ENCODE measurements at places on chromosomes 16 and 17.

- DNase-seq, result no peak
These were observed 18.5 kb upstream of the RHOT1 start for GRCh38 chr17:32123782-32124181.

DNA sequence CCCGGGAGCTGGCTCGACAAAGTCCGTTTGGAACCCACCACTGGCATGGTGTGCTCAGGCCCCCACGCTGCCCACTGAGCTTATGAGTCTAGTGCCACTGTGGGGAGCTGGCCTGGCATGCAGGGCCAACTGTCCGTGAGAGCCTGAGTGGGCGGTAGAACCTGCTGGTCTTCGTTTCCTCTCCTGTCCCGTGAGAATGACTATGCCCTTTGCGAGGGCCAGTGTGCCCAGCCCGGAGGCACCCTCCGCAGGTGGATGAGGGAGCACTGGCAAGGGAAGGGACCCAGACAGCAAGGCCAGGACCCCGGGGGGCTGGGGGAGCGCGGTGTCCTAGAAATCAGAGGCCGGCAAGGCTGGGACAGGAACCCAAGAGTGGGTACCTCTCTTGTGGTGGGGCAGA is 3.2 kb downstream of the BAIAP3 start:
- DNase-seq, result no peak

DNA sequence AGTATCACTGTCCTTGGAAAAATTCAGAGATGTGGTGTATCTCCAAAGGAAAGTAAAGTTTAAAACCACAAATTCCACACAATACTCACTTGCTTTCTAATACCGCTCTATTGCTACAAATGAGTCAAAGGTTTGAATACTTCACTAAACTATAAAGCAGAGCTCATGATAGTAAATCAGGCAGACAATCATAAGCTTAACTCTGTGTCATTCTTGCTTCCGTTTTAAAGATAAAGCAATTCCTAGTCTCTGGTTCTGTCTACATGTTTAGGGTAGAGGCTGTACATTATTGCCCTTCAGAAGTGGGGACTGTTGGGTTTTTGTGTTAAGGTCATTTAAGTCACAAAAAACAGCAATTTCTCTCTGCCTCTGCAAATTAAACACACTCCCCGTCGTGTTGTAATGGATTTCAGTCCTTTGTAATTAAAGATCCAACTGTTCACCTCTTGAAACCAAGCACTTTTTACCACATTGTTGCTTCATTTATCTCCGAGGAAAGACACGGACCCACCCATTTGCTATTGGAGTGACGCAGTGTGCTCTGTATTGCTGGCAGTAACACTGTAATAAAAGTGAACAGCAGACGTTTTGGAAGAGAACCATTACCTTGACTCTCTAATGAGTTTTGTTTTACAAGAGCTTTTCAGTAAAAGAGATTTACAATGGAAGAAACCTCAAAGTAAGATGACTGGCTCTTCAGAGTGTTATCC is 83.1 kb upstream of the CNTNAP4 start:
- no peak for DNase-seq

- DNase-seq, result no peak
These were observed 59.1 kb downstream of the GRIN2A start for GRCh38 chr16:10123141-10123540.

DNA sequence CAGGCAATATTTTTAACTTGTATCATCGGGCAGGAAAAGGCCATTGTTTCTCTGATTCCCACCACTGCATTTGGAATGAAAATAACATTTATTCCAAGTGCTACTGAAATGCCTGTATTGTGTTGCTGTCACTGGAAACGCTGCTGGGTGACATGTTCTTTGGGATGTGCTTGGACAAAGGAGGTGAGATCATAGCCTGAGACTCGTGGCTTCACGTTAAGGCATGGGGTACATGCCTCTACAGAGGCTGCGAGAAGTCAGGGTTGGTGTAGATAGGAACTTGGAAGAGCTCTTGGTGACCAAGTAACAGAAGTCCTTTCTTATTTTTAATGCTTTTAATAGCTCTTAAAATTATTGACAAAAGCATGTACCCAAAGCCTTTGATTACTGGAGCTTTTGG is 58.8 kb upstream of the MAF start:
- no peak for DNase-seq

GRCh38 chr17:39174920-39175694 is 9.1 kb upstream of the ARL5C start:
- peak; percentile 93 for DNase-seq

DNA sequence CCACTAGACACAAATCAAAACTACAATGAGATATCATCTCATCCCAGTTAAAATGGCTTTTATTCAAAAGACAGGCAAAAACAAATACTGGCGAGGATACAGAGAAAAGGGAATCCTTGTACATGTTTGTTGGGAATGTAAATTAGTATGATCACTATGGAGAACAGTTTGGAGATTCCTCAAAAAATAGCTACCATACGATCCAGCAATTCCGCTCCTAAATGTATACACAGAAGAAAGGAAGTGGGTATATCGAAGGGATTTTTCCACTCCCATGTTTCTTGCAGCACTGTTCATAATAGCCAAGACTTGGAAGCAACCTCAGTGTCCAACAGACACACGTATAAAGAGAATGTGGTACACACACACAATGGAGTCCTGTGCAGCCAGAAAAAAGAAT is 35.3 kb downstream of the KATNIP start:
- DNase-seq, result no peak

- no peak for DNase-seq
These were observed 60.4 kb downstream of the PLXDC1 start for GRCh38 chr17:39090908-39091665.

DNA sequence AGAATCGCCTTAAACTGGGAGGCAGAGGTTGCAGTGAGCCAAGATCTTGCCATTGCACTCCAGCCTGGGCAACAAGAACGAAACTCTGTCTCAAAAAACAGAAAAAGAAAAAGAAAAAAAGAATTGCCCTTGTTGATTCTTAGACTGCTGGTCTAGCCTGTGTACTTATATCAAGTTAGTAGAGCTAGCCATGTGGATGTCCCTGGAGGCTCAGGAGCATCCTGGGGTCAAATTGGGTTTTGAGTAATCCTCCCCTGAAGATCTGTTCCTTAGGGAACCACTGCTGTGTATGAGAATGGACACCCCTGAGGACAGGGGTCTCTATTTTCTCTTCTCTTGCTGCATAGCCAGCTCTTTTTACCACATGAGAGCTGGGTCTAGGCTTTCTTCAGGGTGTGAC is 21.5 kb downstream of the SLC7A6OS start:
- DNase-seq, result no peak

- DNase-seq, result no peak
These were observed 1.5 kb downstream of the TAOK2 start for GRCh38 chr16:29975134-29975538.

- no peak for DNase-seq
These were observed 1.5 kb upstream of the RNF112 start for GRCh38 chr17:19409509-19409908.

GRCh38 chr17:71444078-71444477 is 676.7 kb upstream of the SOX9 start:
- no peak for DNase-seq

- DNase-seq, result no peak
These were observed 8.4 kb downstream of the AIPL1 start for GRCh38 chr17:6426356-6427101.

DNA sequence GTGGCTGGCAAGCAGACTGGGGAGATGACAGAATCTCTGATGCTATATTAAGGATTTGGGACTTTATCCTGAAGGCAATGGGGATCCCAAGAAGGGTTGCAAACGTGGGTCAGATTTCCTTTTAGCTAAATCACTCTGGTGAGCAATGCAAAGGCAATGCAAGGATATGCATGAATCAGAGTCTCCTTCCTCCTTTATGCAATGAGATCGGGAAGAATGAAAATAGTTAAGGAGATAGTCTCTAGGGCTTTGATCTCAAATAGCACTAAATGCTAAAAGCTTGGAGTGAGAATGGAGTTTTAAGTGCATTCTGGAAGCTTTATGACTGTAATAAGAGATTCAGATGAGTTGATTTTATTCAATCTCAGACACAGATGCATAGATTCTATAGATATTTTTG is 27.2 kb upstream of the SHISA9 start:
- no peak for DNase-seq
